ENCODE measurements at places on chromosomes 3 and 15.

DNA sequence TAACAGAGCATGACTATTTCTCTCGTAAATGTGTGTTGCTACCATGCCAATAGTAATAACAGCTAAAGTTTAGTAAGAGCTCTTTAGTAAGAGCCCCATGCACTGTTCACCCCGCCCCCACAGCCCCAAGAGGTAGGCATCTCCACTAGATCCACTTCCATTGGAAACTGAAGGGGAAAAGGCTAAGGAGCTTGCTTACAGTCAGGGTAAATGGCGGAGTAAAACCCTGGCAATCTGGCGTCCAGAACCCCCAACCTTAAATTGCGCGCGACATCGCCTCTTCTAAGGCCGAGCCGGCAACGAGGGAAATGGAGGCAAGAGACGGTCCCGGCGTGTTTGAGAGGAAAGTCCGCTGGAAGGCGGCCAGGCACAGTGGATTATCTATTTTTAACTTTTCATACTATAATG lies 654 bp upstream of the C3orf38 start:
- no peak for DNase-seq

DNA sequence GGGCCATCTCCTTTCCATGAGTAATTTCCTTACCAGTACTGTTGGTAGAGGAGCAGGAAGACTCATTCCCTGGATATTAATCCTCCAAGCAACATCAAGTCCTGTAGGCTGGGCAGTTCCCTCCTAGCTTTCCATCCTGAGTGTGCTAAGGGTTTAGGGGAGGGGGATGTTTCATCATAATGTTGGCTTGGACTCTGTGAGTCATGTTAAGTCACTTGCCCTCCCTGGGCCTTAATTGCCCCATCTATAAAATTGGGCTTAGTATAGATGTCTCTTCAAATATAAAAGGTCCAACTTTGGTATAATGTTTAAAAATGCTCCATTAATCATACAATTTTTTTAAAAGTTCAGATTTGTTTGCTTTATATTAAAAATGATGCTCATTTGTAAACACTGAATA lies 52.7 kb downstream of the TLE3 start:
- no peak for DNase-seq

DNA sequence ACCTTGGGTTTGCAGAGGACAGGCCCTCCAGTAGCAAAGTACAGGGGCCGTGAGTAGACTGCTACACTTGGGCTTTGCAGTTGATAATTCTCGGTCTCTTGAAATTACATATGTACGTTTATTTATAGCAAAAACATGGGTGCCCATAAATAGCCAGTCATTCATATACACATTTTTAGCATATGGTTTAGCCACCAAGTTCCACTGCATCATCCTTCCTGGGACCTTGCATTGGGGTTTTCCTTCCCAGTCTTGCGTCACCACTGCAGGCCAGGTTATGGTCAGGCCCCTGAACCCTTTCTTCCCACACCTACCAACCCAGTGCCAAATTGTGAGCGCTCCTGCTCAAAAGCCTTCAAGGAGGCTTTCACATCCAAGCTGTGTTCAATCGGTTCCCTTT lies 12.7 kb downstream of the KLHL25 start:
- no peak for DNase-seq

GRCh38 chr15:73755946-73756345 lies 2.8 kb upstream of the INSYN1 start:
- no peak for DNase-seq

GRCh38 chr3:171790574-171790897 lies 19.7 kb downstream of the PLD1 start:
- DNase-seq, result no peak

DNA sequence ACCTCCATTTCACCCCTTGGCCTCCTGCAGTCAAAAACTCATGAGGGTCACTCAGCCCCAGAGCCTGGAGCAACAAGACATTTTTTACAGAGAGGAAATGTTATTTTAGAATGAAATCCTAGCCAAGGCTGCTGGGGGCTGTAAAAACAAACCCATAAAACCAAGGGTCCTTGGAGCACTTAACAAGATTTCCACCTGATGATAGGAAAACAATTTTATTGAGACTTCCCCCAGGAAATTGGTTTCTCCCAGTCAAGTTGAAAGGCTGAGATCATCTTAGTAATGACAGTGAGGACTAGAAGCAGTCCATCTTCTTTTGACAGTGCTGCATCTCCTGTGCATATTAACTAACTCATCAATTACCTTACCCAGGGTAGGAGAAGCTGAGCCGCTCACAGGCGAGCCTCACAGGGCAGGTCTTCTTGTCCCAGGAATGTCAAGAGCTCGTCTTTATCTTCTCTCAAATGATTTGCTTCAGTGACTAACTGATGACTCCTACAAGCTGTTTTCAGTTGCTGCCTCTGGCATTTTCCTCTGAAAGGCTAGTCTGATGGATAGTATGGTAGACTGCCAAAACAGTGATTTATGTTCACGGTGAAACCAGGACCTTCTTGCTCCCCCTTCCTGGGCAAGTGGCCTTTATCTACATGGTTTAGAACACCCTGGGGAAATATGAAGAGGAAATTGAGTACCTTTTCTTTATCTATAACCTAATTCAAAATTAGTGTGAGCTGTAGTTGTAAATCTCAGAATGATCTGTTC lies 34.6 kb upstream of the AEN start:
- DNase-seq, result no peak

DNA sequence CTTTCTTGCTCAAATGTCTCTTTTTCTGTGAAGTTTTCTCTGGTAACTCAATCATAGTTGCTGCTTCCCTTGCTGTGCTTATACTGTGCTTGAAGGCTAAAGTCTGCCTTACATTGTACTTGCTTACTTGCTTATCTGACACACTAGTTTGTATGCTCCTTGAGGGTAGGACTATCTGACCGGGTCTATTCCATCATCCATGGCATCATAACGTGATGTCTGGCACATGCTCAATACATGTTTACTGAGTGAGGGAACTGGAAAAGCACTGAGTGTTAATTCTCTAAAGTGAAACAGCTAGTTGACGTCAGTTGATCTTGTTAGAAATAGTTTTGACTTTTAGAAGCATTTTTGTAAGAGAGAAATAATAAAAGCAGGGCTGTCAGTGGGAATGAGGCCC lies 42.7 kb downstream of the MAP3K13 start:
- no peak for DNase-seq

DNA sequence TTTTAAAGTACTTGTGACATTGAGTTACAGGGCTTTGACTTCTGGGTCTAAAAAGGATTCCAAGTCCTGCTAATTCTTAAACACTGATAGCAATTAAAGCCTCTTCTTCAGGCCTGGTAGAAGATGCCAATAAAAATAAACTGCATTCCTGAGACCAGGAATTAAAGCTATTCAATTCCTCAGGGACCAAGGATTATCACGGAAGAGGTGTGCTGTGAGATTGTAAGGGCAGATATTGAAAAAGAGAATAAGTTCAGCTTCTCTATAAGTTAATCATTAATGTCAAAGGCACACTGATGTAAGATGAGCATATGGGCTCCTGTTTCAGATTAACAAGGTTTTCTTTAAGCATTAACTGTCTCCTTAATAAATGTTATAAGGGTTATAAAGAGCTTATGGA lies 611.3 kb downstream of the SI start:
- no peak for DNase-seq

GRCh38 chr3:187813198-187813597 lies 67.9 kb upstream of the BCL6 start:
- DNase-seq, result no peak

DNA sequence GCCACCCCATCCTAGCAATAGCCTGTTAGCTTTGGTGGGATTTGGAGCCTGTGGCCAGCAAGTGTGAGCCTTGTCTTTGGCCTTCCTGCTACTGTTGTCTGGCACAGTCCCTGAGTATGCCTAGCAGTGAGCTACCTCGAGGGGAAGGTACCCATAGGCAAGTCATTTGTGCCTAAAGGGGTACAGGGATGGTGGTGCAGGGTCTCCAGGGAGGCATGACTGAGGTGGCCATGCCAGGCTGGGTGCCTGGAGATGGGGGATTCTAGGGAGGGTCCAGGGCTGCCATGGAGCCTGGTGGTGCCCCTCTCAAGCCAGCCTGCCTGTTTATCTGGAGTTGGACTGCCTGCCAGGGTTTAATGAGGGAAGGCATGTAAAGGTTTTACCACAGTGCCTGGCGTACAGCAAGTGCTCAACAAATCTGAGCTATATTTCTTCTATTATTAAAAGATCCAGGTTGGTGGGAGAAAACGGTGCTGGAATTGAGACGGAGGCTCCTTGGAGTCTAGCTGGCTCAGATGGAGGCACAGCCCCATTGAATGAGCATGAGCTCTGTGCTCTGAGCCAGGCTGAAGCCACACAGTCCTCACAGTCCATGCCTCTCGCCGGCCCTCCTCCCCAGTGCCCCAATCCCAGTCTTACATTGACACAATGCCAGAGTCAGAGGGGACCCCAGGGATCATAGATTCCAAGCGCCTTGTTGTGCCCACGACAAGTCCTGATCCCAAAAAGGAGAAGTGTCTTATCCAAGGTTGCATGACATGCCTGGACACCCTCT lies 76.2 kb downstream of the CORO2B start:
- no peak for DNase-seq

DNA sequence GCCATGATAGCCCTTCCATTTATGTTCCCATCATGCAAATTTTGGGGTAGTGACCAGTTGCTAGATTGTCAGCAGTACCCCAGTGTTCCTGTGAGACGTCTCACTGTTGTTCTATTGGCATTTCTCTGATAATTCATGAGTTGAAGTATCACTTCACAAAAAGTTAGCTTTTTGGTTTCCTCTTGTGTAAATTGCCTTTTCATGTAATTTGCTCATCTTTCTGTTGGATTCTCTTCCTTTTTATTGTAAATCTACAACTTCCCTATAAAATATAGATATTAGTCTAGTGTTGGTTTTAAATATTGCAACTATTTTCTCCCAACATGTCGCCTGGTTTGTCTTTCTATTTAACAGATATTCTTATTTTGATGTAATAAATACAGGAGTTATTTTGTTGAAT lies 7.5 kb upstream of the A4GNT start:
- DNase-seq, result no peak

DNA sequence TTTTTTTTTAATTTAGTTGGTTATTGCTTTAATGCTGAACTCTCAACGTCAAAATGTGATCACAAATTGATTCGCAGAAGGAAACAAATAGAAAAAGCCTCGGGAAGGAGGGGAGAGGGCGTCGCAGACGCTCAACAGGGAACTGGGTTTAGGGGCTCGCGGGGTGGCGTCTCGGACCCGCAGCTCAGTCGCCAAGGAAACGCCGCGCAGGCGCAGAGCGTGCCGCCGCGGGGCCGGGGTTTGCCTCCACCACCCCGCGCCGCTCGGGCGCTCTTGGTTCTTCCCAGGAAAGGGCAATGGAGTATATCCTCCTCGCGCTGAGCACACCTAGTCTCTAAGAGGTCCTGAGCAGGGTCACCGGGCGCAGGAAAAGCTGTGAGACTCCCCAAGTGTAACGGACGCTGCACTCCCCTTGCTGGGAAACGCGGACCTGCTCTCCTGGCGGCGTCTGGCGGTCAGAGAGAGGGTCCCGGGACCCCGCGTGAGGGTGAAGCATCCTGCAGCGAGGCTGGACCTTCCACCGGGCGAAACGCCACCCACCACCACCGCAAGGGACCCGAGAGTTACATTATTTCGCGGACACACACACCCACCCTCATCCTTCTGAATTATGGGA lies 753 bp downstream of the PLCH1 start:
- peak; percentile 28 for DNase-seq

- DNase-seq, result no peak
Observed at GRCh38 chr15:60418096-60418495, 20.3 kb upstream of the ANXA2 start.
